ENCODE measurements at places on chromosomes 7 and 10.

DNA sequence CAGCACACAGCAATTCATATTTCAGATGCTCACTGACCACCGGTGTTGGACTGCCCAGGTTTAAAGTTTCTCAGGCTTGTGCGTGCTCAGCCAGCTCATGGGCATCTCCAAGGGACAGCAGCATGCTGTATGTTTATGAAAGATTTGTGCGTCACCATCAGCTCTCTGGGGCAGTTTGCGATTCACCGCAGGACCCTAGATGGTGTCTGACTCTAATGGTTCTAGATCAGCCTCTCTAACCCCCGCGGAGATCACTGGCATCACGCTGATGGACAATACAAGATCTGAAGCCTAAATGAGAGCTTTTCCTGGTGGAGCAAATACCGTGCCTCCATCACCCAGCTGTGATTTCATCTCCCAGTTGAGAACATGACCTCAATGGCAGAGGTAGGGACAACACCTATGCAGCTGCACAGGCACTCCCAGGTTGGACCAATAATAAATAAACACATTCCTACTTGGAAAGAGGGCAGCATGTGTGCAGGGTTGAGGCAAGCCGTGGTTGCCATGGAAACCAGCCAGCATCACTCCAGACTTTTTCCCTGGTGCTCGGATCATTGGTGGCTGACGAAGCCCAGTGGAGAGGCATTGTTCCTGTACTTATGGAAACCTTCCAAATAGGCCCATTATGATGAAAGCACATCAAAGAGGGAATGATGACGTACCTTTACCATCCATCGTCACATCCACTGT, 253.6 kb downstream of the KCNMA1 start:
- no peak for DNase-seq

DNA sequence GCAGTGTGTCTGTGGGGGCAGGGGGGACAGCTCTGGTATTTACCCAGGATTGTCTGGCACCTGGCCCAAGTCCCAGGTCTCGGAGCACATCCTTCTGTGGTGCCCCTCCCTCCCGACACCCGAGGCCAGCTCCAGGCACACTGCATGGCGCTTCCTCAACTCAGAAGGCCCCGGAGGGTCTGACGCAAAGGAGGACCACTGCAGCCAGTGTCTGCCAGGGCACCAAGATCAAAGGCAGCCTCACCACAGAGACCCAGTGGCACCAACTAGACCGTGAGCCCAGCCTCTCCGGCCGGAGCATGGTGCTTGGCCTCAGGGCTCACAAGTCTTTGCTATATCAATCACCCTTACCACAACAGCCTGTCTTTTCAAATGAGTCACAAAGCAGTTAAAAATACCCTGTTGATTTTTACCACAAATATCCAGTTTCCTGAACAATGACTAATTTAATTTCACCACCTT, 99.3 kb upstream of the DDC start:
- no peak for DNase-seq

DNA sequence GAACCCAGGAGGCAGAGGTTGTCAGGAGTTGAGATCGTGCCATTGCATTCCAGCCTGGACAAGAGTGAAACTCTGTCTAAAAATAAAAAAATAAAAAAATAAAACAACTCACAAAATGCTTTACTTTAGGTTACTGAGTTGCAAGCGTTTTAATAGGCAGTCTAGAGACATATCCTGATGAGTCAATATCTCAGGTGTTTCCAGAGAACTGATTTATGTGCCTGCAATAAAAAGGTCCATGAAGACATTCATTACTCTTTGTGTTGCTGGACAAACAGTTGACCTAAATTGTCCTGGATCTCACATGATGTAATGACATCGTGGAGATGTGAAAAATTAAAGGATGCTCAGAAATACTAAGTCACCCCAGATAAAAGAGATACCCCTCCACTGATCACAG, 31.5 kb downstream of the CDNF start:
- DNase-seq: no peak

GRCh38 chr7:158484801-158485531, 102.7 kb downstream of the PTPRN2 start:
- DNase-seq: no peak

GRCh38 chr10:109027534-109028185, 895.7 kb downstream of the XPNPEP1 start:
- no peak for DNase-seq
